ENCODE measurements at places on chromosomes 3 and 15. TPM values are rescaled to one million over a fixed set of nuclear protein-coding genes. Genes with fewer than 3 reads are reported as not detected.

Gene ACAP2
- 69.2 TPM for total RNA-seq

Gene RBM6
- 75.6 TPM for total RNA-seq

Gene MAGEL2
- 0.54 TPM for total RNA-seq

Gene ZNF774
- 11.8 TPM for total RNA-seq

Gene CSNK1G1
- 22.3 TPM for total RNA-seq

Gene IL5RA
- 0.14 TPM for total RNA-seq

Gene DNASE1L3
- total RNA-seq: 9.0 TPM

Gene TMEM207
- not detected for total RNA-seq

Gene AGTR1
- total RNA-seq: 4.2 TPM

DNA sequence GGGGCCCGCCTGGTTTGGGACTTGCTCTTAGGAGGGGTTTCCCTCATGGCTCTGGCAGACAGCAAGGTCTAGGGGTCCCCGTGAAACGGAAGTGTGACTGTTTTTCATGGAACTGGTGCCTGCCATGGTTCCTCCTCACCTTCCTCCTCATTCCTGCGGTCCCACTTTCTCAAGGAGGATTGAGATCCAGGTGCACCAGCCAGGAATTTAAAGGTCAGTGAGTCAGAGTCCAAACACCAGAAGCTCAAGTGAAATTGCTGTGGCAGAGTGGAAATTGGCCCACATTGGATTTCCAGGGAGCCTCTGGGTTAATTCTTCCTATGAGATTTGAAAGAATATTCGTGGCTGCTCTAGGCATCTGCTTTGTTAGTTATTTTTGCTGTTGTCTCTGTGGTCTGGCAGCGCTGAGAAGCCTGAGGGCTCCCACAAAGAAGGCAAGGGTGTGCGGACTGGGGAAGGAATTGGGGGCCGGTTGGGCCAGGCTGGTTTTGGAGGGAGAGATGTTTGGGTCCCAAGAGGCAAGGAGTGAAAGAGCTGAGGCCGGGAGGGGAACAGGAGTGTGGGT is 60.4 kb upstream of the TNFAIP8L3 start:
- no peak for DNase-seq

DNA sequence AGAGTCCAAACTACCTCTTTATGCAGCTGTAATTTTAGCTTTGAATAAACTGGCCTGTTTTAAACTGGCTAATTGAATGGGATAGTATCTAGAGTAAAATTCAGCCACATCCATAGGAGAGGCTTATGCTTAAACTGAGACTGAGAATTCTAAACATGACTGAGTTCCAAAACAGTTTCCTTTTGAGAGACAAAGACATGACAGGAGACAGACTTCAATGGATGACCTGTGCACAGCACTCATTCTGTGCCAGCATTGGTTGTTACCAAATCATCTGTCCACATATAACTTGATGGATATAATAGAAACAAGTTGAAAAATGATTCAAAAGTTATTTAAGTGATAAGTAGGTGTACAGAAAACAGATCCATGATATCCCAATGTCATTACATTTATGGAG is 20.9 kb downstream of the IL12A start:
- no peak for DNase-seq

GRCh38 chr15:68377766-68378165 is 54.2 kb downstream of the ITGA11 start:
- no peak for DNase-seq

DNA sequence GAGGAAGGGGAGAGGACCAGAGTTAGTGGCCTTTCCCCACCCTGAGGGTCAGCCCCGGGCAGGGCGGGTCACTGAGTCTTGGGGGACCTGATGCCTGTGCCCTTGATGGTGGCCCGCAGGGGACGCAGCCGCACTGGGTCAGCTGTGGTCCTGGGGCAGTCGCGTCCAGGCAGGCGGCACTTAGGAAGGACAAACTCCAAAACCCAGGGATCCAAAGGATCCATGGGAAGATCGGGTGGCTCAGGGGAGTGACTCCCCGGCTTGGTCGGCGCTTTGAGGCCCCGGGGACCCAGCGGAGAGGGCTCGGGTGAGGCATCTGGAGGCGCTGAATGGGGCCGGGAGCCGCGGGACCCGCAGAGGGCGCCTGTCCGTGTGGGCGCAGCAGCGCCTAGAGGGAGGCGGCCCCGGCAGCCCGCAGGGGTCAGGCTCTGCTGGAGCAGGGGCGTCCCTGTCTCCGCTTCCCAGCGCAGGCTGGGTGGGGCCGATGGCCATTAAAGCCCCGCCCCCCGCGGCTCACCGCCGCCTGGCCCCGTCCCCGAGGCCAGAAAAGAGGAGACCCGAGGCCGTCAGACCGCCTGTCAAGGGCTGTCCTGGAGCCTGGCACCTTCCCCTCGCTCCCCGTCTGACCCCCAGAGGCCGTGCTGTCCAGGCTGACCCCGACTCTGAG is 17.5 kb downstream of the CIDEC start:
- peak; percentile 78 for DNase-seq

- no peak for DNase-seq
Measured at GRCh38 chr15:49328941-49329340, 94.1 kb upstream of the FGF7 start.

- DNase-seq: no peak
Measured at GRCh38 chr3:100999160-100999559, 5.9 kb upstream of the ABI3BP start.

DNA sequence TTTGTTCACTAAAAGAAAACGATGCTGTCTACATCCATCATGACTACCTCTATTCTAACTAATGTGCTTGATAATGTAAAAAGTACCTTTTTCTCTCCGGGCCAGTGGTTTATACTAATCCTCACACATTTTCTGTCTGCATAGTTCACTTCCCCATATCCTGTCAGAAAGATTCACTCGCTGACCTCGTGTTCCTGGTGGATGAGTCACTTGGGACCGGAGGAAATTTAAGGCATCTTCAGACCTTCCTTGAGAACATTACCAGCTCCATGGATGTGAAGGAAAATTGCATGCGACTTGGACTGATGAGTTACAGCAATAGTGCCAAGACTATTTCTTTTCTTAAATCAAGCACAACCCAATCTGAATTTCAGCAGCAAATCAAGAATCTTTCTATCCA is 33.8 kb downstream of the COL6A5 start:
- no peak for DNase-seq

GRCh38 chr15:94582368-94582767 is 351.0 kb downstream of the MCTP2 start:
- DNase-seq: peak; percentile 32

GRCh38 chr3:81872566-81872965 is 111.1 kb upstream of the GBE1 start:
- DNase-seq: no peak

DNA sequence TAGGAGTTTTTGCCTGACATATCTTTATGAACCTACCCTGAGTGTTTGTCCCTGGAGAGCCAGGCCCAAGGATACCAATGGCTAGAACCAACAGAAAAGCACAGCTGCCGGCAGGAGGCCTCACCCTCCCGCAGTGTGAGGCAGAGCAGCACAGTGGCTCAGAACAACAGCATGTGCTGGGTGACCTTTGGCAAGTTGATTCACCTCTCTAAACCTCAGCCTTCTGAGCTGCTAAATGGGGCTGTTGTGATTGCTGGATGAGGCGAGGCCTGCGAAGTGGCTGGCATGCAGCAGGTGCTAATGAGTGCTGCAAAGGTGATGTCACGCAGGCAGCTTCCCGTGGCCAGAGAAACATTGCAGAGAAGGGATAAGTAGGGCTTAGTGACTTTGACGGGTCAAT is 23.3 kb downstream of the IDH2 start:
- DNase-seq: no peak

GRCh38 chr15:80613762-80614365 is 81.2 kb upstream of the ABHD17C start:
- no peak for DNase-seq

DNA sequence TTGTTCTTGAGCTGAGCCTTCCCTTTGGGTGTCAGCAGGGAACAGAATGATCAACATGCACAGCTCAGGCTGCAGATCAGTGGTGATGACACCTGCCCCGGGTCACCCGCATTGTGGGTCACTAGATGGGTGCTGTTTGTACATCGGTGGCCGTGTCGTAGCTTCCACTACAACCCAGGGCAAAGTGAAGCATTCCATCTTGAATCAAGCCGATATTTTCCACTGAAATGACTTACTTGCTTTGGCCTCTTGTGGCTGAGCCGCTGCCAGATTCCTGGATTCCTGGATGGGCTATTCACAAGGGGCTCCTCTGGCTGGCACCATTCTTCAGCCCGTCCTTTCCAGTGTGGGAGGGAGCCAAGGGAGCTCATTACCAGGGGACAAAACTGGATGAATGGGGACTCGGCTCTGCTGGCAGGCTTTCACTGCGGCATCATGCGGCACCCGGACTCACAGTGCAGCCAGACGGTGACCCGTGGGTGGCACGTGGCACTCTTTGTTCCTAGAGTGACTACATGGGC is 65.6 kb downstream of the SLCO3A1 start:
- DNase-seq: no peak

DNA sequence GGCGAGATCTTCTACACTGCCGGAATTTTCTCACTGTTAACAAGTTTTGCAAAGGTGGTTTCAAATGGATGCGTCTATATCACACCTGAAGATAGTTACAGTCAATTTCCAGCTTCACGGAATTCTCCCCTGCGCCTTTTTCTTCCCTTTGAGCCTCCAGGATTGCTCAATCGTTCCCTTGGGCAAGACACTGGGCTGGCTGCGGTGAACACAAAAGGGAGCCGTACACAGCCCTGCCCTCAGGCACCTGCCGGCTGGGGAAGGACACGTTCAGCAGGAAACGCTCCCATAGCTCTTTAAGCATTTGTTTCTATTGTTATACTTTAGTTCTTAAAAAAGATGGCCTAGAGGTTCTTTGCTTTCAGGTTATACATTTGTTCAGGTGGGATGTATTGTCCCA is 85.7 kb downstream of the C3orf70 start:
- no peak for DNase-seq

- no peak for DNase-seq
Measured at GRCh38 chr3:166837535-166837934, 542.6 kb downstream of the ZBBX start.

DNA sequence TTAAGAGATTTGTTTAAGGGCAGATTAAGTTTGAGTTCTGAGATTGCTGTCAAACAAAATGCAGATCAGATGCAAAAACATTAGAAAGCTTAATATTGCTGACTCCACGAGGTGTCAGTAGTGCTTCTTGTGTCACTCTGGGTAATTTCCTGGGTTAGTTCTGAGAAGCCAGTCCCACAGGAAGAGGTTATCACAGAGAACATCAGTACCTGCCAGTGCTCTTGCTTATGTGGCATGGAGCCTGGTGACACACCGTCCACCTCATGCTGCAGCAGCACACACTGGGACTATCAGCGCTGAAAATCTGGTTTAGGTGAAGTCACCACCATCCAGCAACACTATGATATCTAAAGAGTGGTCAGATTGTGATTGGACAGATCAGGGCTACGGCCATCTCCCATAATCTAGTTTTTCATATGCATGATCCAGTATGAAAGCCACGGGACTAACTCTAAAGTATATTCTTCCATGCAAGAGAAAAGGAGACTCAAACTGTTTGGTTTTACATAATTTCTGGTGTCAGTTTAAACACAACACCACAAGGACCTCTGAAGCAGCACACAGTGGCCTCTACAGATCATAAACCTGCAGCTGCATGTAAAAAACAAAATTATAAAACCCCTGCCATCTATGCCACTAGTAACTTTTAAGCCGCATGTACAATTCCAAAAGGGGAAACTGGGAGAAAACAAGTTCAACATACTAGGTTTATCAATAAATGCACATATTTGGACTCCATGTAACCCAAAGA is 36.1 kb upstream of the MYO5C start:
- DNase-seq: no peak

- DNase-seq: no peak
Measured at GRCh38 chr3:171646357-171647133, 163.7 kb downstream of the PLD1 start.

DNA sequence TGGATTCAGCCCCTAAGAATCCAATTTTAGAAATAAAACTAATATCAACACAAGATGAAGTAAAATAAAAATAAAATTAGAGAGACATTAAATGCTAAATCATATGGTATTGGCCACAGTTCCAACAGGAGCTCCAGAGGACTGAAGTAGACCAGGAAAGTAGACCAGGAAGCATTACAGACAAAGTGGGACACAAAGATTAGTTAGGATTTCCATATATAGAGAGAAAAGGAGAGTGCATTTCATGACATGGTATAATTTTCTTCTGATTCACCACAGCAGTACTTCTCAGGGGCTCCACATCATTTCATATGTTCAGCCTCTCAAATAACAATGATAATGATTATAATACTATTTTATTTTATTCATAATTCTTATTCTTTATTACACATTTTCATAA is 18.3 kb downstream of the FGF7 start:
- no peak for DNase-seq

- no peak for DNase-seq
Measured at GRCh38 chr3:56720849-56721248, 37.8 kb upstream of the TASOR start.

DNA sequence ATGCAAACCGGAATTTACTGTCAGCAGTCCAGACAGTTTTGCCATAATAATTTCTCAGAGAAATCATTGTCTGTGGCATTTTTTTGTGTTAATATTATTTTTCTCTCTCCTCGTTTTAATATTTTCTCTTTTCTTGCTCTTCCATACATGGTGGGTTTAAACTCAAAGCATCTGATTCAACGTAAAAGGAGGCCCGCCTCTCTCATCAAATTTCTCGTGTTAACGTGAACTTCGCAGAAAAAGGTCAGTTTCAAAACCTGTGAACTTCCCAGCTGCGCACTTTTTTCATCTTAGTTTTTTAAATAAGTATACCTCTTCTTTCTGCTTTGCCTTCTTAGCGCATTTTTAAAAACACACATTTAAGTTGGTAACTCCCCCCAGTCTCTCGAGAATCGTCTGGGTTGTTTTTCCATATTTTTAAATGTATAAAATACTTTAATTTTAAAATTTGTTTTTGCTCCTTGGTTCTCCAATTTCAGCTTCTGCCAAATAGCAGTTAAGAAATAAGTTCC is 9.1 kb downstream of the SHOX2 start:
- no peak for DNase-seq

GRCh38 chr3:46890132-46890531 is 12.6 kb downstream of the PTH1R start:
- no peak for DNase-seq

DNA sequence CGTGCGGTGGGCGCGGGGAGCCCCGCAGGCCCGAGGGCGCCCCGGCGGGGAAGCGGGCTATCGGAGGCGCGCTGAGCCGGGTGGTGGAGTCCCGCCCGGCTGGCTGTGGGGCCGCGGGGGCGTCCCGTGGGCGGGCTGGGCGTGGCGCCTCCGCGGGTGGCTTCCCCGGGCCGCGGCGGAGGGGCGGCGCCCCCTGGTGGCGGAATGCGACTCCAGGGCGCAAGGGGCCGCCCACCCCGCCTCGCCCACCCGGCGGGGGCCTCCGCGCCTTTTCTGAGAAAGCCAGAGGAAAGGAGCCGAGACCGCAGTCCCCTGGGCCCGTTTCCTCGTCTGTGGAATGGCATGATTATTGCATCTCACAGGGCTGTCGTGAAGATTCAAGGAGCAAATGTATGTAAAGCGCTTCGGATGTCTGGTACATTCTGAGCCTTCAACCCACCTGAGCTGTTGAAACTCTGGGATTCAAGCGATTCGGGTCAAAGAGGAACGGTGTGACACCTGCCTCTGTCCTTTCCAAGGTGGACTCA is 31.9 kb upstream of the RAB6B start:
- no peak for DNase-seq
